ENCODE measurements at places on chromosomes 3 and 15.

DNA sequence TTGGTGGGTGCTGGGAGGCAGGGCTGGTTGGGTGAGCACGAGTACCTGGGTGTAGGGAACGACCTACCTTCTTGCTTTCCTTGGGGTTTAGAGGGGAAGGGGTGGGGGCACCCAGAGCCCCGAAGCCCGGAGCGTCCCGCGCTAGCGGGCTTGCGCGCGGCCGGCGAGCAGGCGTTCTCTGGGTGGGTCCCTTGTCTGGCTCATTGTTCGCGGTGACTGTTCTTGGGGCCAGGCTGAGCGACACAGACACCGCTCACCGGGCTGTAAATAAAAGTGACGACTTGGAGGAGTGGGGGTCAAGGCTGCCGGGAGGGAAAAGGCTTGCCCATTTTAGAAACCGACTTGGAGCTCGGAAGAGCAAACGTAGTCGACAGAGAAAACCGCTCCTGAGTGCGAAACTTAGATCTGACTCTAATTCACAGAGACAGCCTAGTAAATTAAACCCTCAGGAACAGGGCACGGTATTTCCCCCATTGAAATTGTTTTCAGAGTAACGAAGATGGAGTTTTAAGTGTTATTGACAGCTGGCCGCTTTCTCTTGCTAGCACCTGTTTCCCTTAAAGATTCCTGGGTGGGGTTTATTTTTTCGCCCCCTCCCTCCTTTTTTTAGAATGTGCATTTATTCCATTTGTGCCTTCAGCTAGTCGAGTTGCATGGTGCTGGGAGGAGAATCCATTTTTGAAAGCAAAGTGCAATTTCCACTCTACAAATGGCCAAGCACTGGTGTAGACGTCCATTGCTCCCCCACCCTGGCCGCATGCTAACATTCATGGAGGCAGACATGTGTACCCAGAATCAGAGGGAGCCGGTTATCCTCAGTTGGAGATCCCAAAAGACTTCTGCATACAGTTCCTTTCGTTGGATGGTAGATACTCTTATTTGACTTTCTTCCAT lies 532.1 kb upstream of the SEMA6D start:
- DNase-seq, result no peak

- DNase-seq, result no peak
Measured at GRCh38 chr15:90465930-90466567, 63.7 kb upstream of the CRTC3 start.

DNA sequence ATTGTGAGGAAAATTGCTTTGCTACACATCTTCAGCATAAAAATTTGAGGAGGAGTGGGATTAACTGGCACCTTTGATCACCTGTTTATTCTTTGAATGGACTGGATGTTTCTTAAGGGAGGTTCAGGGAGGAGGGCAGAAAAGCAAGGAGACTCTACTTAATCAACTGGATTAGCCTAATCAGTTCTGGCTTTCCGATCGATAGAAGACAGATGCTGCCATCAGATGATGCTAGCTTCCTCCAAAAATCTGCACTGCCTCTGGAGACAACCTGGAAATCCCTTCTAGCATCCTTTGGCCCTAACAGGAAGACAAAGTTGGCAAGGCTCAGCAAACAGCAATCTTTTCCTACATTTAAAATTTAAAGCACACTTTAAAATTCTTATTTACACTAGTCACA lies 197.8 kb downstream of the EBLN2 start:
- DNase-seq, result no peak

DNA sequence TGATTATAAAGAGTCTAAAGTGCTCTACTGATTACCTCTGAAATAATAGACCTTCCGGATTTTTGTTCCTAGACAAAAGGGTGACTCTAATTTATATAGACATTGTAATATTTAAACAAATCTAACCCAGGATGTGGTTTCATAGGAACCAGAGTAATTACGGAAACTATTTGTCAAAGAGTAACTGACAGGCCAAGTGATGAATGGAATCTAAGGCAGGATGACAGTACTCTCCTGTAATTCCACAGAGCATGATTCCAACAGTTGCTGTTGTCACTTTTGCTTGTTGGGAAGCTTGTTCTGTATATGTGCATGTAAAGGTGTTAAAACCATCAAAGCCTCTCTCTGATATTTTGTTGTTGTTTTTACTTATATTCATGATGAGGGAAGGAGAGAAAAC lies 1141.0 kb downstream of the IGSF11 start:
- DNase-seq, result no peak

GRCh38 chr3:120111898-120112297 lies 17.7 kb upstream of the GSK3B start:
- DNase-seq, result no peak

- no peak for DNase-seq
Measured at GRCh38 chr3:100740207-100740606, 30.9 kb downstream of the TFG start.

- no peak for DNase-seq
Measured at GRCh38 chr3:188137051-188137450, 16.9 kb upstream of the LPP start.

- no peak for DNase-seq
Measured at GRCh38 chr15:74383286-74383685, 15.8 kb upstream of the CYP11A1 start.

- DNase-seq, result no peak
Measured at GRCh38 chr3:98945101-98945524, 43.6 kb upstream of the DCBLD2 start.

DNA sequence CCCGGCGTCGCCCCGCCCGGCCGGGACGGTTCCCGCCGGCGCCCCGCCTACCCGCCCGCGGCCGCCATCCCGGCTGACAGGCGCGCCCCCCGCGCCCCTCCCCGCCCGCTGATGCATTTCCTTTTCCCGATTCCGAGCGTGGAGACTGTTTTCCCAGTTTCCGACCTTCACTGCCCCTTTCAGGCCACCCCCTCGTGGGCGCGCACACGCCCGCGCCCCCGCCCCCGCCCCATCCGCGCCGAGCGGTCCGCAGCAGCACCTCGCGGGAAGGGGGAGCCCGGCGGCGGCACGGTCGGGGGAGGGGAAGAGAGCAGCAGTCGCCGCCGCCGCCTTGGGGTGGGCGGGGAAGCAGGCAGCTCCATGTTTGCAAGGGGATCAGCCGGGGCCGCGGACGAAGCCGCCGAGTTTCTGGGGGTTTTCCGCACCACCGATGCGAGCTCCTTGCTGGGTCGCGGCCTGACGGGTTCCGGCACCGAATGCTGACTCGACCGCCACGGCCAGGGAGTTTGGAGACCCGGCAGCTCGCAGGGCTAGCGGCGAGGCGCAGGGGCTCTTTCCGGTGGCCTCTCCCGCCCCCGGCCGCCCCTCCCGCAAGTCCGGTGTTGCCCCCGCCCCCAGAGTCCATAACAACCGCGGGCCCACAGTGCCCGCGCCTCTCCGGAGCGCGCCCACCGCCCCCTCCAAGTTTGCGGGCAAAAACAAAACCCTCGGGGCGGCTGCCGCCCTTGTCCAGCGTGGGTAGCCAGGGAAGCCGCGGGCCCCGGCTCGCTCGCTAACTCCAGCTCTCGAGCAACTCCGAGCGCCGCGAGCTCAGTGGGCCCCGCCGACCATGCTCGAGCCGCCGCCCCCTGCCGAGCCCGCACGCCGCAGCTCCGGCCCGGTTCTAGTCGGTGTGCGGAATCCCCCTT lies 3.2 kb upstream of the SIN3A start:
- peak; percentile 62 for DNase-seq

DNA sequence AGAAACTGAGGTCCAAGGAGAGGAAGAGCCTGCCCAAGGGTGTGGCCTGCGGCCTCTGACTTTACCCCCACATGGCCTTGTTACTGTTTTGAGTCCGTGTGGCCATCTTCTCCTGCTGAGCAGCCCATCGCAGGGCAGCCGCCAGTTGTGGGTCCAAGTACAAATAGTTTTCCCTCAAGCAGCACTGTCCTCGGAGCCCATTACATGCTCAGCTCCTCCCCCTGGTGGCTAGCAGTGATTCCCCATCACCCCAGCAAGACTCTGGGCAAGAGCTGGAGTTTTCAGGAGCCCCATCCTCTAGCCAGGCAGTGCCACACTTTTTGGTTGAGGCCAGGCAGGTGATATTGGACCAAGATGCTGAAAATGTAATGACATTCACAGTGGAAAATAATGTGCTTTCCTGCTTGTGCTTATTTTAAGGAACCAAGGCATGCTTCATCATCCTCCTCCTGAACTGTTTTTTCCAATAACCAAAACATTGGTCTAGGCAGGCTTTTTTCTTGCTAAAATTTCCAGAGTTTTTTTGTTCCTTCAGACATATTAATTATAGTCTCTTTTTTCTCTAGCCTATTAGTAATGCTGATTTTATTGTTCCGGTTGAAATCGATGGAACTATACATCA lies 23.2 kb upstream of the VILL start:
- DNase-seq, result no peak

DNA sequence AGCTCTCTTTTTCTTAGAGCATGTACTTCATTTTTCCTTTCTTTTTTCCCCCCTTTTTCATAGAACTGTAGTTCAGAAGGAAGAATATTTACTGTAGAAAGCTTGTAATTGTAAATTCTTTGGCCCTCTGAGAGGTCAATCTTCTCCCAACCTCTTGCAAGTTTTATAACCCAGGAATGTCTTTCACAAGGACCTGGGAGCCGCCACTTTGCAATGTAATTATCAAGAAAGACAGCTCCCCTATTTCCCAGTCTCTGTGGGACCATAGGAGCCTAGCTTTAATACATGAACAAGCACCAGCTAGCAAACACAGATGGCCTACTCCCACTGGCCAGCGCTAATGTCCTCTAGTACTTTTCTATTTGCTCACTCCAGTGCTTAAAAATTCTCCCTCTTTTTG lies 51.4 kb downstream of the NFKBIZ start:
- no peak for DNase-seq

DNA sequence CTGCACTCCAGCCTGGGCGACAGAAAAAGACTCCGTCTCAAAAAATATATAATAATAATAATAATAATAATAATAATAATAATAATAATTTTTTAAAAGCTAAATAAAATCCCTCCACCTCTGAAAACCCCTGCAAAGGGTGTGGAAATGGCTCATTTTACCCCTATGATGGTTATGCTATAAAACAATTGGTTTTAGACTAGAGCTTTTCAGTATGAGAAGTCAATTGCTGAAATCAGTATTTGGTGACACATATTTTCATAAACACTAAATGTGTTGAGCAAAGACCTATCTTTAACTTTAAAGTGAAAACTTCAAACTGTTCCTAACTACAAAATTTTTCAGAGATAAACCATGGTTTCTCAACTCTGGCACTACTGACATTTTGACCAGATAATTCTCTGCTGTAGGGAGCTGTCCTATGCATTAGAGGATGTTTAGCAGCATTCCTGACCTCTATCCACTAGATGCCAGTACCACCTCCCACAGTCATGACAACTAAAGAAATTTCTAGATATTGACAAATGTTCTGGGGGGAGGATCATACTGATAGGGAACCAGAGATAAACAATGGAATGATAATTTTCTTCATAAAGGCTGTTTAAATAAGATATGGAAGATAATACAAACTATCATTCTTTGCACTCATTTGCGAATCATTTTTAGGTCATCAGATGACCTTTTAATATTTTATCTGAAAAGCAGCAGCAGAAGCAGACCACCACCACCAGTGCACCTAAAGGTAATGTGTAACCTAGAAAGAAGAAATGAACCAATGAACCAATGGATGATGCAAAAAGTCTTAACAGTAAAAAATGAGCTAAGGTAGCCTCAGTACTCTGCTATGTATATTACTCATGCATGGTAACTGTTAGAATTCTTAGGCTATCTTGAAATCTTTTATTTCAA lies 13.8 kb downstream of the PTPN9 start:
- DNase-seq, result no peak

DNA sequence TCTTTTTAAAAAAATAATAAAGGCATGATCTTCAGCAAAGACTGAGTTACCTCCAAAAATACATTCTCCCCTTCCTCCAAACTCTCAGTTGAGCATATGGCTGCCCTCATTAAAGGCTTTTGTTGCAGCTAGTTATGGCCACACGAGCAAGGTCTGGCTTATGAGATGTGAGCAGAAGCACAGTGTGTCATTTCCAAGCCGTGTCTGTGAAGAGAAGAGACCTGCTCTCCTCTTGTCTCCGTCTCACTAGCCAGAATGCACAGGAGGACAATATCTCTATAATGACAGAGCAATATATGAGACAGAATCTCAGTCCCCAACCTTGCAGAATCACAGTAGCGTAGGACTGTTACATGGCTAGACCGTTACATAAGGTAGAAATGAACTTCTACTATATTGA lies 152.3 kb downstream of the MAGI1 start:
- no peak for DNase-seq

DNA sequence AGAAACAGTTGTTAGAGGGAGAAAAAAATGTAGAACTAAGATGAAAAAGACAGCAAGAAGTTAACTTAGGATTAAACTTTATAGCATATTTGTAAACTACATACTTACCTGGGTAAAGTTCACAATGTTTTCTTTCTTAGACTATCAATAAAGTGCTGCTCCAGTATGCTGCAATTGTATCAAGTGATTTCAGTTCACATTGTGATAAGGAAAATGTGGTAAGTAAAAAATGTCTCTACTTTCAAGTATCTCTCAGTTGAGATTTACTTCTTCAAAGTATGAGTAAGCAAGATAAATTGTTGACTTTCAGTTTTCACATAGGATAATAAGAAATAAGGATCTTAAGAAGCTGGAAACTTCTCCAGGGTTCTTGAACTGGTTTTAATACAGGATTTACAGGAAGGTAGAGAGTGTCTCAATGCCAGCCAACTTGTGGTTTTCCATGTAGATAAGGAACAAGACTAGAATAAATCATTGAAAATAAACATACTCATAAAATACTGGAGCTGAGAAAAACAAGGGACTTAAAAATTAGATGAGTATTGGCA lies 528.8 kb downstream of the UNC13C start:
- no peak for DNase-seq

DNA sequence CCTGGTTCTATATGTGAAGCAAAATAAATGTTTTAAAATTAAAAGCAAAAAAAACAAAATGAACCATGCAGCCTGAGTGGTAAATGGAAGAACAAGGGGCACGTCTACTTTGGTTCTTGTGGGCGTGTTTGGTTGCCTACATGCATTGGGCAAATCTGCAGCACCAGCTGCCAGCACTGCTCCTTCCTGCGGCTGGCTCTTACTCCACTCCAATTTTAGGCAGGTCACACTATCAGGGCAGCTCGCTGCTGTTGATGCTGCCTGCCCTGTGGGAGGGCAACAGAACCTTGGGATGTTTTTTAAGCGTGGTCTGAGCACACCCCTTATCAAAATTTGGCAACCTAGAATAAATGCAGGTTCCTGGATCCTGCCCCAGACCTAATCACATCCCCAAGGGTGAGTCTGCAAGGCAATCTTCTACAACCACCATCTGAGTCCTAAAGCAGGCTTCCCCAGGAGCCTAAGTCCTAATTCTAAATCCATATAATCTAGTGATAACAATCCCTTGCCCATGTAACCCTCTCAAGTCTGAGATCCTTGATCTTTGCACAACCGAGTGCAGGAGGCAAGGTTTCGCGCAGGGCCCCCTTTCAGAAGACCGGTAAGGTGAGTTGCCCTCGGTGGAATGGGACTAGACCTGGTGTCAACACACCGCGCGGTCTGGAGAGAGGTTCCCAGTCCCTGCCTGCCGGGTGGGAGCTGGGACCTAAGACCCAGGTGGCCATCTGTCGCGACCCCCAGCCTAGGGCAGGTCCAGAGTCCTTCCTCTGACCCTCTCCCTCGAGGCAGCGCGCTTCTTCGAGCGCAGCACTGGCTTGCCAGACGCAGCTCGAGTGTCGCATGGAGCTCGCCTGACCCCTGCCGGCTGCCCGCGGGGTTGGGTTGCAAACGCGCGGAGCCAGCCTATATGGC lies 15.9 kb downstream of the IVD start:
- DNase-seq, result peak; percentile 73

GRCh38 chr3:160368804-160369203 lies 30.2 kb downstream of the IFT80 start:
- DNase-seq, result no peak

- no peak for DNase-seq
Measured at GRCh38 chr3:31562525-31562924, 29.8 kb downstream of the STT3B start.

All from hematopoietic multipotent progenitor cell treated with erythropoietin and hydrocortisone succinate and interleukin-3 and kit ligand, for 17 days (in vitro differentiated cells).